ENCODE measurements at places on chromosomes 1 and 21. TPM values are rescaled to one million over a fixed set of nuclear protein-coding genes. Genes with fewer than 3 reads are reported as not detected.

GRCh38 chr1:212980123-212980785 lies 29.9 kb downstream of the VASH2 start:
- peak; percentile 48 for ATAC-seq

DNA sequence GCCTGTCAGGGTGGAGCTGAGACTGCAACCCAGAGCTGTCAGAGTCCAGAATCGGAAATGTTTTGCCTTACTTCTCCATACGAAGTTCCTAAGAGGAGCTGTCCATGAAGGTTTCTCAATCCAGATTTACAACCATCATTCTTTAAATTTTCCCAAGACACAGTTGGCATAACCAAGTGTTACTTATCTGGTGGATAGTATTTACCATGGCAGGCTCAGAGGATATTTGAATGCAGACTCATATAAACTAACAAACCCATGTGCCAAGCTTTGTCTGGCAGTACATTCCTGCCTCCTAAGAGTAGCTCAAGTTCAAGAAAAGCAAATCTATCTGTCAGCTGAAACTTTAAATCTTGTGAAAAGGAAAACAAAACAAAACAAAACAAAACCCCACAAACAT lies 267.9 kb downstream of the ZNF326 start:
- ATAC-seq = no peak

DNA sequence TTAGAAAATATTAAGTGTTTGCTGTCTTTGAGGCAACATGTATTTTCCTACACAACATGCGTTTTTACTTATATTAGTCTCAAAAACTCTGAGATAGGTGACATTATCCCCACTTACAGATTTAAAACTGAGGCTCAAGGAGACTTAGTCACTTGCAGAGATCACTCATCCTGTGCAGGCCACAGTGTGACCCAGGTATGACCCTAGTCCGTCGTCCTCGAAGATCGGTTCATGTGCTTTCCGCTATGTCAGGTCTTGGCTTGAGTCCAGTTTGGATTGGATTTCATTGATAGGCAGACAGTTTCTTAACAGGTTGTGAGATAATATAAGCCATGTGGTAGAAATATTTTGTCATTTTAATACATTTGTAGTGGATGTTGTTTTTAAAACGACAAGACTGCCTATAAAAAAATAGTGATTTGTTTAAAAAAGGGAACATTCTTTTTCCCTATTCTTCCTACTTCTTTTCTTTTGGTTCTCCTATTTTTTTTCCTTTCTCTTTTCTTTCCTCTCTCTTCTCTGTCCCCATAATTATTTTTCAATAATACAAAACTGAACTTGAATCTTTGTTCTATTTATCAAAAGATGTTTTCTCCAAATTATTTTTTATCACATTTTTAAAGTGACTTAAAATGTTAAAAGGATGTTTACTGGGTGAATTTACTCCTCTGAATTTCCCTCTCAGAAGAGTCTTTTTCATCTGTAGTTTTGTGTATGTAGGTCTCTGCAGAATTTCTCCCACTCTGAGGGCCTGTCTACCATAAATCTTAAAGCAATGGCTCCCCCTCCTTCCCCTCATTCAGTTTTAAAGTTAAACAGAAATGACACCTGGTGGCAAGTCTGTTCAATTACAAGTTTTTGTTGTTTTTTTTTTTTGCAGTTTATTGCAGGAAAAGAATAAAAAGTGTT lies 81.8 kb downstream of the PHTF1 start:
- no peak for ATAC-seq

DNA sequence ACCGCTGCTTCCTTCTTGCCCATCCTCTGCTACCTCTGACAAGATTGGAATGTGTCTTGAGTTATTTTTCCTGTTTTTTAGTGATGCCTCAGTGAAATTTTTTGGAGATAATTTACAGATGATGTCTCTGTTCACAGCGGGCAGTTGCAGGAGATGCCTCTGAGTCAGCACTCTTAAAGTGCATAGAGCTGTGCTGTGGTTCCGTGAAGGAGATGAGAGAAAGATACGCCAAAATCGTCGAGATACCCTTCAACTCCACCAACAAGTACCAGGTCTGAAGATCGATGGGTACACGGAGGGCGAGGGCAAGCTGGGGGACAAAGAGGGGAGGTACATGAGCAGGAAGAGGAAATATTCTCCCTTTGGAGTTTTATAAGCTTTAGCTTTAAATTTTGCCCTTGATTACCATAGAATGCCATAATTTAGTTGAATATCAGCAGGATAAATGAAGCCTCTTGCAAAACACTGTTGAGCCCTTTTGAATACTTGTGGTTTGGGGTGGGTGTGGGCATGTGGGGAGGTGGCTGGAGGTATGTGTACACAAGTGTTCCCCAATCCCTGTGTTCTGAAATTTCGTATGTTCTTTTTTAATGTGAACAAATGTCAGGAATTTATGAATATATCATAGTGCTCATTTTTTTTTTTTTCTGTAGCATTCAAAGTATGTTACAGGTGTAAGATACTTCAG lies 19.8 kb downstream of the ATP1A1 start:
- ATAC-seq = no peak

- ATAC-seq = no peak
Measured at GRCh38 chr21:35149698-35150097, 100.6 kb upstream of the RUNX1 start.

- no peak for ATAC-seq
Measured at GRCh38 chr1:89790592-89790991, 30.2 kb upstream of the LRRC8D start.

DNA sequence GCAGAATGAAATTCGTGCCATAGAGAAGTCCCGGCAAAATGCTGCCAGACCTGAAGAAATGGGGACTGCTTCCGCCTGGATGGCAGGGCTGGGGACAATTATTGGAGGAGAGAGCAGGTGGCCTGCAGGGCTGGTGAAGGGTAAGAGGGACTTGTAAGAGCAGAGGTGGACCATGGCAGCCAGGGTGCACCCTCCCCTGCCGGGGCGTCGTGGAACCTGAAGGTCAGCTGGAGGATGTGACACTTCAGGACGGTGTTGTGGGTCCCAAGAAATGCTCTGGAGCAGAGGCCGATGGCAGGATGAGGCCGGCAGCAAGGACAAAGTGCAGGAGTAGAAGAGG lies 40.3 kb downstream of the RIPK4 start:
- no peak for ATAC-seq

IL10 gene
- 1.0 TPM for total RNA-seq

BACE2 gene
- total RNA-seq = 58.2 TPM

DNA sequence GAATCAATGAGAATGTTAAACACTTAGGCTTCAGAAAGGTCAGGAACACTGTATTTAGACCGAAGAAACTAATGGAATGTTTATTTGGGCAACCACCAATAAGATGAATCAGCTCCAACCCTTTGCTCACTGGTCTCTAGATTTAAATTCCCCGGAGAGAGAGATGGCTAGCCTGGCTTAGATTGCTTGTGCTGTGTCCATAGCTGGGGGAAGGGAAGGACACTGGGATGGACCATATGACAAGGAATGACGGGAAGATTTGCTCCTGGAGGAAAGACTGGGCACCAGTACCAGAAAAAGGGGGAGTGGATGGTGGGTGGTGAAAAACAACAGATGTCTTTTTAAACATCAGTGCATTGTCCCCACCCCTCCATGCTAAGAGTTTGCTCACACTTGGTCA lies 426.6 kb downstream of the DUSP10 start:
- peak; percentile 62 for ATAC-seq

TMOD4 gene
- total RNA-seq = not detected

- peak; percentile 62 for ATAC-seq
Measured at GRCh38 chr1:4652631-4653327, 1.6 kb upstream of the AJAP1 start.

PCAT6 gene
- not detected for total RNA-seq

DNA sequence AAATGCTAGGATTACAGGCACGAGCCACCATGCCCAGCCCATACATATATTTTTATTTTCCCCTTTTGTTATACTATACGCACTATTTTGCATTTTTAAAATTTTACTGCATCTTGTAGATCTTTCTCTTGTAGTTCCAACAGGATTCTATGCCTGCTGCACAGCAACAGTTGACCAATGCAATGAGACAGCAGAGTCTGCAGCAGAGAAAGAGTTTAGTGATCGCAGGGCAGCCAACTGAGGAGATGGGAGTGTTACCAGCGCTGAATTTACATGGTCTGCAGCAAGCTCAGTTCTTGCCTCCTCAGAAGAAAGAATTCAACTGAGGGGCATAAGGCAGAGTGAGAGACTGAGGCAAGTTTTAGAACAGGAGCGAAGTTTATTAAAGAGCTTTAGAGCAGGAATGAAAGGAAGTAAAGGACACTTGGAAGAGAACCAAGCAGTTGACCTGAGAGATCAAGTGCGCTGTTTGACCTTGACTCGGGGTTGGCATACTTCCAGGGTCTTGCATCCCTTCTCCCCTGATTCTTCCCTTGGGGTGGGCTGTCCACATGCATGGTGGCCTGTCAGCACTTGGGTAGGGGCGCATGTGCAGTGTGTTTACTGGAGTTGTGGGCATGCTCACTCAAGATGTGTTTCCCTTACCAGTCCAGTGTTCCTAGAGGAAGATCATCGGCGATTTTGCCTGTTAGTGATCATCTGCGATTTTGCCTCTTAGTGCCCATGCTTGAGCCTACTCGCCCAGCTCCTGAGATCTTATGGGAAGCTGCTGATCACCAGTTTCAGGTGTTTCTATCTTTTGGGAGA lies 4.1 kb upstream of the MTOR start:
- ATAC-seq = no peak

SPATA1 gene
- not detected for total RNA-seq

GRCh38 chr1:151184211-151184610 lies 5.8 kb downstream of the VPS72 start:
- no peak for ATAC-seq

GRCh38 chr1:201265756-201266155 lies 17.6 kb upstream of the PKP1 start:
- no peak for ATAC-seq

DNA sequence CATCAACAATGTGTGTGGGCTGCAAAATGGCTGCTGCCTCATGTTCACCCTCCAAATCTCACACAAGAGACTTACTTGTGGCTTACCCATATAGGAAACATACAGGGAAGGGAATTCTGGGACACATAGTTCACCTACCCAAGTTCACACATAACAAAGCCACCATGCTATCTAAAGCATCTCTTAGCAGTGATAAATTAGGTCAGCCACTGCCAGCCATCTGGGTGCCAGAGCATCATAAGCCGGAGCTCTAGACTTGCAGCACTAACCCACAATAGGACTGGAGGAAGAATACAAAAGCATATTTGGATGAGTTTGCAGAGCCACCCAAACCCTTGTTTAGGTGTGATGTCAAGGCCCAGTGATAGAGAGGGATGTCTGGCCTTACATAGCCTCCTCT lies 321.7 kb downstream of the SEC16B start:
- ATAC-seq = no peak

DNA sequence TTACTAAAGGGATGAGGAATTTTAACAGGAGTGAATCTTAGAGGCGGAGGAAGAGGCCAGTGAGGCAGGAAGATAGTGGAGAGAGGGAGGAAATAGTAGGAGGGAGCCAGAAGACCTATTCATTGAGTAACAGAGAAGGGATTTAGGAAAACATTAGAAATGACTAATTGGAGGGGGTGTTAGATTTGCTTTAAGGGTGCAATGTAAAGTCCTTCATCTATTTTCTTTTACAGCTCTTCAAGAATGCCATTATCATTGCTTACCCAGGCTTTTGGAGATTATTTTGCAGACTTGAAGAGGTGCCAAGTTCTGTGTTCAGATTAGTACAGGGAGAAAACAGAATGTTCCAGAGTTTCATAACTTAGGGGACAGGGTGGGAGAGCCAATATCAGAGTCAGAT lies 33.8 kb downstream of the OR10J1 start:
- no peak for ATAC-seq

DNA sequence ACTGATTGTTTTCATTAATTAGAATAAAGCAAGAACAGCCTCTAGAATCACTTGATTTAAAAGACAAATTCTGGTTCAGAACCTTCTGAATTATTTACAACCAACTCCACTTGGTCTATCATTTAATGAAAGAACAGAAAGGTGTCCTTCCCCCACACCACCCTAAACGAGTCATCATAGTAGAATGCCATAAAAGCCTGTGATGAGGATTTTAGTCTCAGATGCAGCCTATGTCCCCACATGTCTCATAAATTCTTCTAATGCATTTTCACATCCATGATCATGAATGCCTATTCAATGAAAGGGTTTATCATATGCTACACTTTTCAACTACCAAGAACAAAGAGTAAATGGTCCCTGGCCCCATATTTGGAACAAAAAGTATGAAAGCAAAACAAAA lies 508.1 kb downstream of the DPYD start:
- no peak for ATAC-seq

- no peak for ATAC-seq
Measured at GRCh38 chr1:10721381-10722321, 74.8 kb downstream of the CASZ1 start.

DNA sequence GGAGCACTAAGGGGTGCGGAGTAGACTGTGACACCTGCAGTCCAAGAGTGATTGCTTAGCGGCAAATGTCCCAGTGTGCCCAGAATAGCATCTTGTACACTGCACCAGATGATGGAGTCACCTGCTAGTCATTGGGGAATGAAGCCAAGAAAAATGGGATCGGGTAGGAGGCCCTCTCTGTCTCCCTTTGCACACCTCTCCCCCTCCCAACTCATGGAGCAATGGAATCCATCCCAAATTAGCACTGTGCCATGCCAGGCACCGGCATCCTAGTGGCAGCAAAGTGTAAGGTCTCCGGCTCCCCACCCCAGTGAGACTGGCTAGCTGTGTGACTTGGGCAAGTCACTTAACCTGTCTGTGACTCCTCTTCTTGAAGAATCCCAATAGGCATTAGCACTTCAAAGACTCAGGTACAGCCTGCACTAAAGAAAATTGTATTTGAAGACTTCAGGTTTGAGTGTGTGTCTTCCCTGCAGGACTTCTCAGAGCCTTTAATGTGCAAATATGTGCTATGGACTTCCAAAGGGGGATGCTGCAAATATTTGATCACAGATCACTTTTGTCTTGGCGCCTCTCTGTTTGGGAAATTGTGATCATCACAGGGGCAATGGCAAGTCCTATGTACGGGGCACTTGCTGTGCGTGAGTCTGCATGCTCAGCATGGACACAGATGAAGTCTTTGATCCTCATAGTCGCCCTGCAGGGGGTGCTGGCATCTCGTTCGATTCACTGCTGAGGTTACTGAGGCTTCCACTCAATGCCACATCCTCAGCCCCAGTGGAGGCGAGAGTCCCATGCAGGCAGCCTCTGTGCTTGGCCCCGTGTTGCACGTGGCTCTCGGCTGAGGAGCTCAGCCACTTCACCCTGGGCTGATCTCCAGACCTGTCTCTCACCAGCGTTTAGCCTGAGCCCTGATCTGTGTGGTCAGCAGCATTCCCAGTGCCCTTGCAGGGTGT lies 272.9 kb upstream of the C1orf174 start:
- ATAC-seq = no peak

KCNH1 gene
- total RNA-seq = 0.69 TPM

GRCh38 chr1:111227851-111228747 lies 586 bp downstream of the CHI3L2 start:
- peak; percentile 82 for ATAC-seq

PTGFR gene
- 11.6 TPM for total RNA-seq

GRCh38 chr1:158507511-158507910 lies 35.5 kb downstream of the OR10R2 start:
- no peak for ATAC-seq

COL8A2 gene
- total RNA-seq = 47.9 TPM

AMY2B gene
- total RNA-seq = 51.8 TPM

DIO1 gene
- not detected for total RNA-seq

LRIG2 gene
- 13.6 TPM for total RNA-seq
